ENCODE measurements at places on chromosomes 13 and 19.

- DNase-seq, result no peak
Measured at GRCh38 chr19:13014101-13014920, 19.0 kb downstream of the NFIX start.

GRCh38 chr19:8392017-8392591, 1.9 kb downstream of the RAB11B start:
- no peak for DNase-seq

GRCh38 chr13:51958217-51958547, 53.1 kb downstream of the ATP7B start:
- DNase-seq, result no peak

DNA sequence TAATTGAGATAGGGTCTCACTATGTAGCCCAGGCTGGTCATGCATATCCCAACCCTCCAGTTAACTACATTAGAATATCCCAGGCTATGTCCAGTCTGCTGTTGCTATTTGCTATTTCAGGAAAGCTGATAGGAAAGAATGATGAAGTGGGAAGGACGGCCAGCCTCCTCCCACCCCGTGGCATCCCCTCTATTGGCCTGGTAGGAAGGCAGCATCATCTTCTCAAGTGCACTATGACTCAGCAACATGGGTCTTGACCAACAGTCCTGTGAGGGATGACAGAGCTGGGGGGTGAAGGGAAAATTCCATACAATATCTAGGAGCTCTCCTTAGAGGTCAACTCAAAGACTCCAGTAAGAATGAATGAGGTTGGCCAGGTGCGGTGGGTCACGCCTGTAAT, 48.0 kb upstream of the ABCC4 start:
- DNase-seq, result no peak

- DNase-seq, result no peak
Measured at GRCh38 chr13:74162135-74162534, 27.9 kb upstream of the KLF12 start.

DNA sequence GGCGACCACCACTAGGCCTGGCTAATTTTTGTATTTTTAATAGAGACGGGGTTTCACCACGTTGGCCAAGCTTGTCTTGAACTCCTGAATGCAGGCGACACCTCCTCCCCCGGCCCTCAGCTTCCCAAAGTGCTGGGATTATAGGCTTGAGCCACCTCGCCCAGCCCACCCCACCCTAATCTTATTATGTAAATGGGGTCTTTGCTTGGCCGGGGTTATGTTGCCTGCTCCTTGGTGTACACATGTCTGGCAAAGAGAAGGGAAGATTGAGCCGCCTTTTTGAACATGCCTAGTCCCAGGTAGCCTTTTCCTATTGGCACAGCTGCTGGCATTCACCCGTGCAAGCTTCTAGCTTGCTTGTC, 106.8 kb downstream of the KCTD15 start:
- no peak for DNase-seq

DNA sequence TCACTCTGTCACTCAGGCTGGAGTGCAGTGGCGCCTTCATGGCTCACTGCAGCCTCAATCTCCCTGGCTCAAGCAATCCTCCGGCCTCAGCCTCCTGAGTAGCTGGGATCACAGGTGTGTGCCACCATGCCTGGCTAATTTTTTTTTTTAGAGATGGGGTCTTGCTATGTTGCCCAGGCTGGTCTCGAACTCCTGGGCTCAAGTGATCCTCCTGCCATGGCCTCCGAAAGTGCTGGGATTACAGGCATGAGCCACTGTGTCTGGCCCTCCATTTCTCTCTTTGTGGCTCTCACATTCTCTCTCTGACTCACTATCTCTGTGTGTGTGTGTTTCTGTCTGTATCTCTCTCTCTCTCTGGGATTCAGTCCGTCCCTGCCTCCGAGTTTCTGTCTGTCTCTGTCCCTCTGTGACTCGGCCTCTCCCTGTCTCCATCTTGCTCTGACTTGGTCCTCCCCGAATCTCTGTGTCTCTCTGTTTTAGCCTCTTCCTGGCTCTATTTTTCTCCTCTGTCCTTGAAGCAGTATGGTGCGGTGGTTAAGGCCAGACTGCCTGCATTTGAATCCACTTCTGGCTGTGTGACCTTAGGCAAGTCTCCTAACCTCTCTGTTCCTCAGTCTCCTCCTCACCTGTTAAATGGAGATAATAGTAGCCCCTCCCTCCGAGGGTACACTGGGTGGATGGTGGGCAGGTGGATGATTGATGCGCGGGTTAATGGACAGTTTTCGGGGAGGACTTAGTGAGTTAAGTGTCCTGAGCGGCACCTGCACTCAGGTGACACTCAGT, 11.0 kb downstream of the MEIS3 start:
- no peak for DNase-seq

- no peak for DNase-seq
Measured at GRCh38 chr13:112003941-112004340, 63.0 kb upstream of the SOX1 start.

DNA sequence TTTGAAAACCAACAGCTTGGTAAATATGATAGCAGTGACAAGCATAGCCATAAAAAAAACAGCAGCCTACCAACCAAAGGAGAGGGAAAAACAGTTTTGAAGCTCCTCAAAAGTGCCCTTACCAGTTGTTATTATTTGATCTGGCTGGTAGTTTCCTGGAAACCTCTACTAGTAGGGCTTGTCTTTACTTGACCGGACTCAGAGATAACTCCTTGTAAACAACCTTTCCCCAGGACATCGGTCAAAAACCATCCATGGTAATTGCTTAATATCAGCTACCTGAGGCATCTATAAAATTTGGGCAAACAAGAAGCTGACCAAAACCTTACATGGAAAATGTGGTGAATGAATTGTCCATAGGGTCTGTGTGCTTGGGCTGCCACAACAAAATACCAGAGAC, 210.9 kb downstream of the FGF14 start:
- DNase-seq, result no peak

DNA sequence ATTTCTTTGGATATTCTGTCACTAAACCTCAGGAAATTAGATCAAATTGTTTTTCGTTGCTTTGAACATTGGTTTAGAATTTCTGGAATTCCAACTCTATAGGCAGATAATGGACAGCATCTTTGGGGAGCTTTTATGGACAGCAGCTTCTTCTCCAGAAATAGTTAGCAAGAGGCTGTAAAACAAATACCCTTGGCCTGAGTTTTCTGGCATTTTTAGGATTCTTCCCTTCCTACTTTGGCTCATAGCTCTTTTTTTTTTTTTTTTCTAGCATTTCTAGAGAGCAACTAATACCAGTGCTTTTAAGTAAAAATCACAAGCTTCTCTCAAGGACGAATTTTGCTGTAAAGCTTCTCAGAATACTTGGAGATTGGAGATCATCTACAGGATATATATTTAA, 169.8 kb upstream of the SPRY2 start:
- DNase-seq, result no peak

DNA sequence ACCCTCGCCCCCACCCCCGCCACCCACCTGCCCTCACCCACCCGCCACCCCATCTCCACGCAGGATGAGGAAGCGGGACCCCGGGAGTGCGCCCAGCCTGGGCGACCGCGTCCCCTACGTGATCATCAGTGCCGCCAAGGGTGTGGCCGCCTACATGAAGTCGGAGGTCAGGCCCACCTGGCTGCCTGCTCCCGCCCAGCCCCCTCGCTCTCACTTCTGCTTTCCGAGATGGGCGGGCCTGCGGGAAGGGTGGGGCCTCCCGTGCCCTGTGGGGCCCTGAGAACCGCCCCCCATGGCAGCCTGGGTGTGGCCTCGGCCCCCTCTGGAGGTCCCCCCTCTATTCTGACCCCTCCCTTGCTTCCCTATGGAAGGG, 3.1 kb upstream of the SPIB start:
- DNase-seq, result no peak

DNA sequence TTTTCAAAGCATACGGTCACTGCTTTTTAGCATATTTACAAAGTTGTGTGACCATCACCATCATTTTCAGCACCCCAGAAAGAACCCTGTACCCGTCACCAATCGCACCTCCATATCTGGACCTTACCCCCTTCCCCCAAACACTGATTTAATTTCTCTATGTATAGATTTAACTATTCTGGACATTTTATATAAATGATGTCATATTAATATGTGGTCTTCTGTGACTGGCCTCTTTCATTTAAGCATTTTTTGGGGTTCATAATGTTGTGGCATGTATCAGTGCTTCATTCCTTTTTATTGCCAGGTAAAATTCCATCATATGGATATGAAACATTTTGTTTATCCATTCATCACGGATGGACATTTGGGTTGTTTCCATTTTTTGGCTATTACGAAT, 74.0 kb downstream of the TBC1D4 start:
- no peak for DNase-seq

- no peak for DNase-seq
Measured at GRCh38 chr19:49114630-49115363, 627 bp downstream of the LIN7B start.

DNA sequence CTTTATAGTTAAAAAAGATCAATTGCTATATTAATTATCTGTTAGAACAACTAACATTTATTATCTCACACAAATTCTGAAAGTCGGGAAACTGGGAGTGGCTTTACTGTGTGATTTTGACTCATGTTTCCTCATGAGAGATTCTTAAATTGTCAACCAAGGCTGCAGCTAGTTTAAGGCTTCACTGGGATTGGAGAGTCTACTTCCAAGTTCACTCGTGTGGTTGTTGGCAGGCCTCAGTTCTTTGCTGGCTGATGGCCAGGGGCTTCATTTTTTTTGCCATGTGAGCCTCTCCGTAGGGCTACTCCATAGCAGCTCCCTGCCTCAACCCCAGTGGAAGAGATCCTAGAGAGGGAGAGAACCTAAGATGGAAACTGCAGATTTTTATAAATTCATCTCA, 24.5 kb upstream of the LPAR6 start:
- no peak for DNase-seq

DNA sequence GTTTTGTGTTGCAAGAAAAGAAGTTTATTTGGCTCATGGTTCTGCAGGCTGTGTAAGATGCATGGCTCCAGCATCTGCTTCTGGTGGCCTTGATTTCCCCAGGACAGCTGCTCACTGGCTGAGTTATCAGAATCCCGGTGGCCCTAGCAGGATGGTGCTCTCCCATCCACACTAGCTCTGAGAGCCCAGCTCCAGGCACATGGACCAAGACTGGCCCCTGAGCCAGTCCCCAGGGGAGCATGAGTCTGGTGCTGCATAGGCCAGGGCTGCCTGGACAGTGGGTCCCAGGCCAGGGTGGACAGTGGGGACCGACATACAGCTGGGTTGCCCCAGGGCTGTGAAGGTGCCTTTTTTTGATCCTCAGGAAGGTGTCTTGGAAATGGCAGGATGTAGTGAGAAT, 10.4 kb downstream of the ADGRE2 start:
- no peak for DNase-seq

DNA sequence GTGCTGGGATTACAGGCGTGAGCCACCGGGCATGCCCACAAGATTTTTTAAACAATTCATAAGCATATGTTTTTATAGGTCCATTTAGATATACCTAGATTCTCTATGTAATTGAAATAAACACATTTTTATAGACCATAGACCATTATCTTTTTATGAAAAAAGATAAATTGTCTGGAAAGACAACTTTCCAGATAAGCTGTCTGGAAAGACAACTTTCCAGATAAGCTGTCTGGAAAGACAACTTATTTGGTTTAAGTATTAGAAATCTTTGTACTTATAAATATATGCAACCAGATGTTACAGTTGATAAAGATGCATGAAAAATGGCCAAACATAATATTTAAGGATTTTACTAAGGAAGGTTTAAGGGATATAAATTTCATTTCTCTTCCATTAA, 538.5 kb downstream of the GPC6 start:
- no peak for DNase-seq

- DNase-seq, result no peak
Measured at GRCh38 chr13:94925263-94925662, 212.9 kb upstream of the SOX21 start.

DNA sequence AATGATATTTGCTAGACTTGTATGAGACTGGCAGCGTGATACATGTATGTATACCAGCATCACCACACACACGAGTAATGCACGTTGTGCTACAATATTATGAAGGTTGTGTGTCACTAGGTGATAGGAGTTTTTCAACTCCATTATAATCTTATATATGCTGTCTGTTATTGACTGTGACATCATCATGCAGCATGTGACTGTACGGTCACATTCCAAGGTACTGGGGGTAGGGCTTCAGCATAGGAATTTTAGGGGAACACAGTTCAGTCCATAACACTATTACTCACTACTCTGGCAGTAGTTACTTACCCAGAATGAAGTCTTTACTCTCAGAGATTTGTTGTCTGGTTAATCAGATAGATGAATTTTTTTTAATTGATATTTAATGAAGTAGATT, 91.1 kb downstream of the CDK8 start:
- DNase-seq, result no peak

- DNase-seq, result peak; percentile 88
Measured at GRCh38 chr19:17841810-17842662, 5.7 kb downstream of the JAK3 start.

DNA sequence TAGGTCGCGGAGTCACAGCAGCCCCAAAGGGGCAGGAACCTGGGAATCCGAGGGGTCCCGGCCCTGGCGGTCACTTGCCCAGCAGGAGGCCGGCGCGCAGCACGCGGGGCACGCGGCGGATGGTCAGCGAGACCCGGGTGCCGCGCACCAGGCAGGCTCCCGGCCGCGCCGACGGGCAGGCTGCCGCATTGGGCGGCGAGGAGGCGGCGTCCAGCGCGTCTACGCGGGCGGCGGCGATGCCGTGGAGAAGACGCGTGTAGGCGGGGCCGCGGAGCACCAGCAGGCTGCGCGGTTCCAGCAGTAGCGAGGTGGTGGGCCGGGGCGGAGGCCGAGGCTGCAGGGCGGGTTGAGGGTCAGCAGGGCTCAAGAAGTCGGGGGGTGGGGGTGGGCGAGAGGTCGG, 607 bp upstream of the SYNE4 start:
- no peak for DNase-seq

DNA sequence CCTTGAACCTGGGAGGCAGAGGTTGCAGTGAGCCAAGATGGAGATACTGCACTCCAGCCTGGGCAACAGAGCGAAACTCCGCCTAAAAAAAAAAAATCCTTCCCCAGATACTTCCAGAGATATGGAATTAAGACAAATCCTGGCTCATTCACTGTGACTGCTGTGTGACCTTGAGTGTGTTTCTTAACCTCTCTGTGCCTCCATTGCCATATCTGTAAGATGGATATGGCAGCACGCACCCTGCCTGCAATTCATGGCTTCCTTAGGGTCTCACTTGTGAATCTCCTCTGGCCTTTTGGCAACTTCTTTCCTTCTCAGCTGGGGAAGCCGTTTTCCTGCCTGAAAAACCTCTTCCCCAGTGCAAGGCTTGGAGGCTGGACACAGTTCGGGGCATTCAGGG, 33.8 kb upstream of the ONECUT3 start:
- DNase-seq, result no peak
